ENCODE measurements at places on chromosomes 6 and 20.

GRCh38 chr6:109782491-109782999 lies 91.4 kb downstream of the FIG4 start:
- no peak for DNase-seq

- DNase-seq: no peak
Measured at GRCh38 chr6:125285353-125285752, 16.4 kb downstream of the HDDC2 start.

GRCh38 chr20:59082981-59083380 lies 40.4 kb upstream of the PRELID3B start:
- DNase-seq: no peak

GRCh38 chr6:121285041-121285440 lies 49.2 kb downstream of the TBC1D32 start:
- no peak for DNase-seq

- no peak for DNase-seq
Measured at GRCh38 chr6:161256407-161256806, 17.5 kb downstream of the AGPAT4 start.

- DNase-seq: no peak
Measured at GRCh38 chr6:34358389-34358905, 34.0 kb downstream of the NUDT3 start.

GRCh38 chr6:118198746-118199145 lies 291.7 kb downstream of the SLC35F1 start:
- no peak for DNase-seq

DNA sequence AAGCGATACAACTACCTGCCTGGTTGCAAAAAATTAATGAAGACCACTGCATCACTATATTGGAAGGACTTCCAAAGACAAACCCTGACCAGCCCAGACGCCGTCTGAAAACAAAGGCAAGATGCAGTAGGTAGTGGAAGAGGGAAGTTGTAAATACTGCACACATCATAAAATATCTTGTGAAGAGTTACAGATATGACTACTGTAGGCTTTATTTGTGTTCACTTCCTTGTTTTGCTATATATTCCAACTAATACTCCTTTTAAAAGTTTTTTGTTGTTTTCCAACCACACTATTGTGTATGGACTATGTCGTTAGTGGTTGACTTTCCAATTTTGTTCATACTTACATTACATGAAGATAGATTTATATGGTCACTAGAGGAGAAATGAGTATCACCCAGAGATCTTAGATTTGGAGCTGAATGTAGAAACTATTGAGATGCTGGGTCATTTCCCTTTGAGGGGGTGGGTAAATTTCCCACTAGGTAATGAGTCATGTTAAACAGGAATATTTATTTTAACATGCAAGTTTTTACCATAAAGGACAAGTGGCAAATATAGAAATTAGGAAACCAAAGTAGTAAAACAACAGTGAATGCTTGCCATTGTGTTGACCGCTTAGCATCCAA lies 16.6 kb upstream of the TXLNB start:
- DNase-seq: no peak

DNA sequence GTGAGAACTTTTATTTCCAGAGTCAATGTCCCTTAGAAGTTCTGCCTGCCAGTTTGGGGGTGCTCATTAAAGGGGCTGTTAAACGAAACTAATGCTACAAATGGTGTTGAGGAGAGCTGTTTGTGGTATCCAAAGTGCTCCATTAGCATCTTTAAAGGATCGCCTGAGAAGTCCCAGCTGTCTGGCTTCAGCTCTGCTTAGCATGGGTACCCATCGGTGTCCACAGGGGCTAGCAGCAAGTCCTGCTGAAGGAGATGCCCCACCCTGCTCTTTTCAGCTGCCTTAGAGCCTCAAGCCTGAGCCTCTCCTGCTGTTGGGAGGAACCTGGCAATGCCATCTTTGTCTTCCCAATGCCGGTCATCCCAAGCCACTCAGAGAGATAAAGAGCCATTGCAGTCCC lies 111.1 kb downstream of the FOXO3 start:
- DNase-seq: no peak

DNA sequence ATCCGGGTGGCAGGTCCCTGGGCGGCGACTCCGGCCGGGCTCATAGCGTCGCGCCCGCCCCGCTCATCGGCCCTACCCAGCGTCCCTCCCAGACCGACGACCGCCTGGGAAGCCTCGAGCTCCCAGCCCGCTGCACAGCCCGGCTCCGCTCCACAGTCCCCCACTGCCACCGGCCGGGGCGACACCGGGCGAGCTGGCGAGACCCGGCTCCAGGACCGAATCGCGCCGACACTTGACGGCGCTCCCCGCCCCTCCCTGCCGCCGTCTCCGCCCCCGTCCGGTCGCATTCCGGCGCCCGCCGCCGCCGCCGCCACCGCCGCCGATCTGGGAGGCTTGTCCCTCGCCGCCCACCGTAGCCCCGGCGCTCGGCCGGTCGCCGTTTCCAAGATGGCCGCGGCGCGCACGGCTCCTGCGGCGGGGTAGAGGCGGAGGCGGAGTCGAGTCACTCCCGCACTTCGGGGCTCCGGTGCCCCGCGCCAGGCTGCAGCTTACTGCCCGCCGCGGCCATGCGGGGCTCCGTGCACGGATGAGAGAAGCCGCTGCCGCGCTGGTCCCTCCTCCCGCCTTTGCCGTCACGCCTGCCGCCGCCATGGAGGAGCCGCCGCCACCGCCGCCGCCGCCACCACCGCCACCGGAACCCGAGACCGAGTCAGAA lies at the start of gene MAP3K4:
TSS of gene MAP3K4 (plus strand) at position 364 of the 655 bp plus-strand sequence. CDS start at position 527, 163 bp downstream.
- peak; percentile 78 for DNase-seq

GRCh38 chr6:148760258-148760534 lies 13.4 kb downstream of the UST start:
- no peak for DNase-seq

DNA sequence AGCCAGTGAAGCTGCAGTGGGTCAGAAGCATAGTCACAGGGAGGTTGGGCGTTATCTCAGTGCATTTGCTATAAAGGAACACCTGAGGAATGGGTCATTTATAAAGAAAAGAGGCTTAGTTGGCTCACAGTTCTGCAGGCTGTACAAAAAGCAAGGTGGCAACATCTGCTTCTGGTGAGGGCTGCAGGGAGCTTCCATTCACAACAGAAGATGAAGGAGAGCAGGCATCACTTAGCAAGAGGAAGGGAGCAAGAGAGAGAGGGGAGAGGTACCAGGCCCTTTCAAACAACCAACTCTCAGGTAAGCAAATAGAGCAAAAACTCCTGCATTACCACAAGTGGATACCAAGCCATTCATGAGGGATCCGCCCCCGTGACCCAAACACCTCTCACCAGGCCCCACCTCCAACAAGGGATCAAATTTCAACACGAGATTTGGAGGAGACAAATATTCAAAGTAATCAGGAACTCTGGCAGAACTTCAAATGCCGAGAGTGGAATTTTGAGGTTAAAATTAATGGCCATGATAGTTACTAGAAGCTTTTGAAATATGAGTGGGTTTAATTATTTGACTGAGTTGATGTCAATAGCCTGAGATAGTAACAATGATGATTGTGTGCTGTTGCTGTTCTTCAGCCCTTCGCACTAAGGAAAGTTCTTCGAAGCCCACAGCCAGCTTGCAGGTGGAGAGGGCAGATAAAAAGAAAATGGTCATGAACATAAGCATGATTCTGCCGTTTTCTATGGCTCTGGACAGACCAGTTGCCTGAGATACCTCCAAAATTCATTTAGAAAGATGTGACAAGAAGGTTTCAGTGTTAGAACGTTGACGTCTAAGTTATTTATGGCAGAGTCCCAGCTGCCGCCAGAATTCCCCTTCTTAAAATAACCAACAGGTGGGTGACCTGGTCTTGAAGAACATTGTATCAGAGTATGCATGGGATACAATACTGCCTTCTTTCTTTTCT lies 55.3 kb upstream of the ADTRP start:
- peak; percentile 66 for DNase-seq

- DNase-seq: no peak
Measured at GRCh38 chr6:108914235-108915022, 66.2 kb downstream of the ARMC2 start.

DNA sequence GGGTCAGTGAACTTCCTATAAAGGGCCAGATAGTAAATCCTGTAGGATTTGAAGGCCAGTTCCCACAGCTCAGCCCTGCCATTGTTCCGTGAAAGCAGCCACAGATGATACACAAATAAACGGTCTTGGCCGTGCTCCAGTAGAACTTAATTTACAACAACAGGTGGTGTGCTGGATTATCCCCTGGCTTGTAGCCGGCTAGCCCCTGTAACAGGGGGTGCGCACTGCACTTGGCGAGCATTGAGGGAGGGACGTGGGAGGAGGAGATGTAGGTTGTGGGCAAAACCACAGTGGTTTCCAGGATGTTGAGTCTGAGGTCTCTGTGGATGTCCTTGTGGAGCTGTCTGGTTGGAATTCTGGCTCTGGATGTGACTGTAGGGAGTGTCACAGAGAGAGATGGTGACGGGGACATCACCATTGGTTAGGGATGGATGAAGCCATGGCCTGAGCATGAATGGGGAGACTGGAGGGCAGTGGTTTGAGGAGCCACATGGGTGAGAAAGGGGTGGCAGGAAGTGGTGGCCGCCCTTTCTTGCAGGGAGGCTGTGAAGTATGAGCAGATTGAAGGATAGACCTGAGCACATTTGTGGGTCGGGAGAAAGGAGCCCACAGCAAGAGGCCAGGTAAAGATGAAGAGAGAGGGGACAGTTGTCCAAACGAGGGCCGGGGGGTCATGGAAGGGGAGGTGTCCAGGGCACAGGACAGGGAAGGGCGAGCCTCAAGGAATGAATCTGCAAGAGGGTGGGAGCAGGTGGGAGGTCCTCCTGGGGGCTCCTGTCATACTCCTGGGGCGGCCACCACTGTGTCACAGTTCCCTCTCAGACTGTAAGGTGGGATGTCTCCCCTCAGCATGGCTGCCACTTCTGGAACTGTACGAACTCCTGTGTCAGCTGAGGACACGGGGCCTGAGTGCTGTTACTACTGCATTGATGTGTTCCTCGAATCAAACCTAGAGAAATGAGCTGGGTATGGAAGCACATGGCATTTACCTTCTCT lies 53.6 kb downstream of the CDH26 start:
- DNase-seq: no peak

DNA sequence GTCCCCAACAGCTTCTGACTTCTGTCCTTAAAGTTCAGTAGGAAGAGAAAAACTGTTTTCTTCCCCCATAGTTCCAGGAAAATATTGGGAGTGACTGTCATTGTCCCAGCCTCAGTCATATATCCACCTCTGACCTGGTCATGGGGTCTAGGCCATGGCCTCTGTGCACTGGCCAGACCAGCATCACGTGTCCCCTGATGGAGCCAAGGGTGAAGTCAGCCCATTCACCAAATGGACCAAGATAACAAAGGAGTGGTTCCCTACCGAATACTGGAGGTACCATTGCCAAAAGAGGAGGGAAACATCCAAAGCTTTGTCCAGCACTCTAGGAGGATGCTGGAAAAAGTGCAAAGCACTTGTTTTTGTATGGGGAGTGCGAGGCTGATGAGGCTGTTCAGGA lies 395.4 kb downstream of the TAF4 start:
- DNase-seq: no peak

- DNase-seq: peak; percentile 71
Measured at GRCh38 chr6:158706369-158706982, 56.6 kb downstream of the SYTL3 start.

GRCh38 chr6:6595952-6596351 lies 7.4 kb downstream of the LY86 start:
- no peak for DNase-seq

DNA sequence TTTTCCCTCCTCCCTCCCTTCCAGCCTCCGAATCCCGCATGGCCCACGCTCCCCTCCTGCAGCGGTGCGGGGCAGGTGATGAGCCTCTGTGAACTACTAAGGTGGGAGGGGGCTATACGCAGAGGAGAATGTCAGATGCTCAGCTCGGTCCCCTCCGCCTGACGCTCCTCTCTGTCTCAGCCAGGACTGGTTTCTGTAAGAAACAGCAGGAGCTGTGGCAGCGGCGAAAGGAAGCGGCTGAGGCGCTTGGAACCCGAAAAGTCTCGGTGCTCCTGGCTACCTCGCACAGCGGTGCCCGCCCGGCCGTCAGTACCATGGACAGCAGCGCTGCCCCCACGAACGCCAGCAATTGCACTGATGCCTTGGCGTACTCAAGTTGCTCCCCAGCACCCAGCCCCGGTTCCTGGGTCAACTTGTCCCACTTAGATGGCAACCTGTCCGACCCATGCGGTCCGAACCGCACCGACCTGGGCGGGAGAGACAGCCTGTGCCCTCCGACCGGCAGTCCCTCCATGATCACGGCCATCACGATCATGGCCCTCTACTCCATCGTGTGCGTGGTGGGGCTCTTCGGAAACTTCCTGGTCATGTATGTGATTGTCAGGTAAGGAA lies at the start of gene OPRM1:
TSS of gene OPRM1 (plus strand) at position 10 of the 612 bp plus-strand sequence. CDS start at position 315, 305 bp downstream.
- DNase-seq: peak; percentile 88

GRCh38 chr6:158057213-158057987 lies 75.7 kb downstream of the SYNJ2 start:
- DNase-seq: no peak

- no peak for DNase-seq
Measured at GRCh38 chr20:60627751-60628565, 624.1 kb upstream of the CDH4 start.

DNA sequence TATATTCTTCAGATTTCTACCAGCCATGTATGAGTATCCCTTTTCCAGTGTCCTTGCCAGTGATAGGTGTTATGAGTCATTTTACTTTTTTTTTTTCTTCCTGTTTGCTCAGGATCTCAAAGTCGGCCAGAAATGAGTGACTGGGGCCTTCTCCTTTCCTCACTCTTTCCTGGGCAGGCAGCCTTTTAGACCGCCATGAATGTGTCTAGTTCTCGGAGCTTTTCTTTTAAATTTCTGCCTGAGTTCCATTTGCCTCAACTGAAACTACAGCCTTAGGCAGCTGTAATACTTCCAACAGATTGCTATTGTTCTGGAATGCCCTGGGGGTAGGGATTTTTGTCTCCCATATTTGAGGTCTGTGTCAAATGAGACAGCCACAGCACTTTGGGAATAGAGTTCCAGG lies 83.7 kb downstream of the STXBP5 start:
- no peak for DNase-seq

DNA sequence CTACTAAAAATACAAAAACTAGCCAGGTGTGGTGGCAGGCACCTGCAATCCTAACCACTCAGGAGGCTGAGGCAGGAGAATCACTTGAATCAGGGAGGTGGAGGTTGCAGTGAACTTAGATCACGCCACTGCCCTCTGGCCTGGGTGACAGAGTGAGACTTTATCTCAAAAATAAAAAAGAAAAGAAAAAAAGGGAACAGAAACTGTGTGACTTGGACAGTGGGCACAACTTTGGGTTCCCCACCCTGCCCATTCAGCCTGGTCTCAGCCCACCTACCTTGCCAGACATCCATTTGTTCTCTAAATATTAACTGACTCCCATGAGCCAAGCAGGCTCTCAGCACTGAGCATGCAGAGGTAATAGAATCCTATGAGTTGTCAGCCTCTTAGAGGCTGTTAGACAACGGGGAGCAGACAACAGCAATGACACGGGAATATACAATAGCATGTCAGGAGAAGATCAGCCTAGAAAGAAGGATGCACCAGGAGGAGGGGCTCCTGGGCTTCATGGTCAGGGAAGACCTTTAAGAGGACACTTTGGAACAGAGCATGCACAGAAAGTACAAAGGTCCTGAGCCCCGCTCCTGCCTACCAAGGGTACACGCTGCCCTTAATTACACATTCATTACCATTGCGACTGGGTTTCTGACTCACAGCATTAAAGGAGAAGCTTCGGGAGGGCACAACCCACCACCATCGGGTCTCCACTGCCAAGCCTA lies 20.0 kb downstream of the FAM209B start:
- DNase-seq: no peak

GRCh38 chr20:58450254-58450653 lies 61.2 kb downstream of the VAPB start:
- no peak for DNase-seq
